Thoracic aorta (tissue), 2 donors: ENCODE measurements at places on chromosomes 5 and 9.

- no peak for DNase-seq
- no peaks in the 10 kb centered on the region for H3K27me3 ChIP-seq
- H3K27ac ChIP-seq = no peak overlapping the region
- H3K4me1 ChIP-seq = no peaks in the 10 kb centered on the region
- H3K36me3 ChIP-seq = peaks cover 12% of the 10 kb centered on the region
These were observed 46.5 kb downstream of the CEMIP2 start for GRCh38 chr9:71721855-71722254.

DNA sequence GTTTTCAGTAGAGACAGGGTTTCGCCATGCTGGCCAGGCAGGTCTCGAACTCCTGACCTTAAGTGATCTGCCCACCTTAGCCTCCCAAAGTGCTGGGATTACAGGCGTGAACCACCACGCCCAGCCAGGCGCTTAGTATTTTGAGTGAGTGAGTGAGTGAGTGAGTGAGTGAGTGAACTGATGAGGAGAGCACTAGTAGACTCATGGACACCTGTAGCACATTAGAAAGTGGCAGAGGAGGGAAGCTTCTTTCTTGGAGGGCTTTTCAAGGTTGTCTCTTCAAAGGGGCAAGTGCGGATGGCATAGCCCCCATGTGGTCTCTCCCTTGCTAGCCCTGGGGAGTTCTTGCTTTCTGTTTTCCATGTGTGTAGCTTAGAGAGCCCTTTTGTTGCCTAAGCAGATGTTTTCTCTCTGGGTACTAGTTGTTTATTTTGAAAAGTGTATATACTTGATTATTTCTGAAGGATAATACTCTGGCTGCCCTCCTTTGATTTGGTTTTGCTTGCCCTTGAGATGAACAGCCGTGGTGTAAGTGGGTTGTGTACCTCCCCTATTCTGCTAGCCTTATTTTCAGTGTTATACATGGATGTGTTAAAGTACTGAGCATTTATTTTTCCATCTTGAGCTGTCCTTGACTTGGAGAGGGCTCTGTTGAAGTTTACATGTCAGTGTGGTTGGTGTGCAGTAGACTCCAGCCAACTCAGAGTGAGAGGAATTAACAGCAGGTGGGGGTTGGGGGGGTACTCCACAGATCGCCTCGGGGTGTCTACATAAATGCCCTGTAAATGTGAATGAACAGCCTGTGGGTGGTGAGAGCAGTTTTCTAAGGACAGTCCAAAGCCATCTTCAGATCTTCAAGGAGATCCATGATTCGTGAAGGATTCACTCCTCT, 35.5 kb downstream of the PRRC2B start:
- no peak for DNase-seq
- H3K27me3 ChIP-seq = no peaks in the 10 kb centered on the region
- no peak overlapping the region for H3K4me3 ChIP-seq
- H3K36me3 ChIP-seq = peaks cover 14% of the 10 kb centered on the region

GRCh38 chr5:165631235-165631634, 2125.8 kb downstream of the MAT2B start:
- no peaks in the 10 kb centered on the region for H3K4me1 ChIP-seq
- no peak overlapping the region for H3K27ac ChIP-seq
- H3K4me3 ChIP-seq = no peak overlapping the region
- no peaks in the 10 kb centered on the region for H3K27me3 ChIP-seq
- no peak for DNase-seq

DNA sequence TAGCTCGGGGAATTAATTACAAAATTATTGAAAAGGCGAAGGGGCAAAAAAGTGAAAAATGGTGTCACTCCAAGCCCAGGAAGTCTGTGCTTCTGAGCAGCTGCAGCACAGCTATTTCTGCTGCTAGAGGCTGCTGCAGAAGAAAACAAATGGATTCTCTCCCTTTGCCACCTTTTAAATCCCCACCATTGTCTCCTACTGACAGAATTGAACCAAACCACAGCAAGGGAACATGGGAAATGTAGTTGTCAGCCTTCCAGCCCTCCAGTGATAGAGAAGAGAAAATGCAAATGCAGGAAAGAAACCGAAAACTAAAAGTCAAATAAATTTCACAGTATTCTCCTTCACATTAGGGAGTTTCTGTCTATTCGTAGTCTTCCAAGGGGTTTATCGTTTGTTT, 33.4 kb upstream of the CDC42SE2 start:
- H3K36me3 ChIP-seq = no peaks in the 10 kb centered on the region
- no peak for DNase-seq

DNA sequence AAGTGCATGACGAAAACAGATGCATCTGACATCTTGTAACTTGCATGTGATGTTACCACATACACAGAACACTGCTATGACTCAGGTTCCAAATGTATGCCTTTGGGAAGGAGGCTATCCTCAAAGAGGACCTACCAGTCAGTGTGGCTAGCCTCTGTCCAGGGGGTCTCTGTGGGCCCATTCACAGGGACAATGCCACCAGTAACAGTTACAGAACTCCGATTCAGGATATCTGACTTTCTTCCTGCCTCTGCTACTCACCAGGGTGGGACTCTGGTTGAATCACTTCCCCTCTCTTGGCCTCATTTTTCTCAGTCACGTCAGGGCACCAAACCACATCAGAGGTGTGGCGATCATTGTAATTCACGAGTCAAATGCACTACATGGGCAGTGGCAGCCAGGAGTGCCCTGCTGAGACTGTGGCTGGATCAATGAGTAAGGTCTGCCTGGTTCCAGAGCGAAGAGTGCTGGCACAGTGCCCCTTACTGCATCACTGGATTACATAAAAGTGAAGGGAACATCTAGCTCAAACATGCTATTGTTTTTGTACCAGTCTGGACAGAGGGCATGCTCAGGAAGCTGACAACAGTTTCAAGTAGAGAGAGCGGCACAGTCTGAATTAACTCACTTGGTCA, 13.2 kb downstream of the ATOX1 start:
- no peaks in the 10 kb centered on the region for H3K36me3 ChIP-seq
- no peak overlapping the region for H3K4me3 ChIP-seq
- DNase-seq = peak; percentile 82
- H3K27me3 ChIP-seq = no peaks in the 10 kb centered on the region

DNA sequence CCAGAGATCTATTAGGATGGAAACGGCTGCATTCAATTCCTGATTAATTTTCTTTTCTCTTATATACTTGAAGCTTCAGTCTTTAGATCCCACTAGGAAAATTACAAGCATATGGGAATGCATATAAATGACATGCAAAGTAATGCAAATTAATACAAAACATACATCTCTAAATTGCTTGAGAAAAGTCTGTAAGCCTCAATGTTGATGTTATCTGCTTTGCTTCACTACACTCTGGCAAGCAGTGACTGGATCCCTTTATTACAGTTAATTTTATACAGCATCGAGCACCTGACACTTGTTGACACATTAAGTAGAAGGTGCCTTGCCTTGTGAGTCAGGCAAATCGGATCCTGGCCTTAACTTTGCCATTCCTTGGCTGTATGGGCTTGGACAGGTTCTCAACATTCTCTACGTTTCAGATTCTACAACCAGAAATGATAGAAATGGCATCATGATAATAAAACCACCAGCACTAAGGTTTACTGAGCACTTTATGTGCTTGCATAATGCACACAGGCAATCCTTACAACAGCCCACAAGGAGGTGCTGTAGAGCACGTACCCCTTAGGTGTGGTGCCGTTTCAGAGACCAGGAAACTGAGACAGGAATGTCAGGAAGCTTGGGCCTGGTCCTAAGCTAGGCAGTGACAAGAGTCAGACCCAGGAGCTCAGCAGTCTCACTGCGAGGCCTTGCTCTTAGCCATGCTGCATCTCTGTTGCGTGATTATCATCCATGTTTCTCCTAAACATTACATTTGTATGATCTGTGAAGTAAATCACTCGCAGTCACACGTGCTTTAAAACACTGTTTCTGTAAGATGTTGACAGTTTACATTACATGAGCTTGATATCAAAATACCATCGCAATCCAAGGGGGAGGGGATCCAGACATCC, 2.7 kb downstream of the GCNT4 start:
- DNase-seq = no peak
- no peaks in the 10 kb centered on the region for H3K36me3 ChIP-seq
- peaks cover 42% of the 10 kb centered on the region for H3K4me1 ChIP-seq
- peak overlapping the region; percentile 69 for H3K27ac ChIP-seq

DNA sequence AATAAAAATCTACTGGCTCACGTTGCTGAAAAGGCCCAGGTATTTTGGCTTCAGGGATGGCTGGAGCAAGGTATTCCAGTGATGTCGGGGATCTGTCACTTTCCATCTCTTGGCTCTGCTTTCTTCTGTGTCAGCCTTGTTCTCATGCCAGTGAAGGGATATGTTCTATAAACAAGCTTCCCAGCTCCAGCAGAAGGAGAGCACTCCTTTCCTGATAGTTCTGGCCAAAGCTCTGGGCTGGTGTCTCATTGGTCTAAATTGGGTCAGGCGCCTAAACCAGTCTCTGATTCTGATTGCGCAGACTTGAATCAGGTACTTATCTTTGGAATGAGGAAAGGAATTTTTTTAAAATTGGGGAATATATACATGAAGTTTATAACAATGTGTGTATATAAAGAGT, 5.1 kb downstream of the SNX30 start:
- H3K4me3 ChIP-seq = no peak overlapping the region
- no peaks in the 10 kb centered on the region for H3K36me3 ChIP-seq
- no peak for DNase-seq

- H3K36me3 ChIP-seq = no peaks in the 10 kb centered on the region
- no peaks in the 10 kb centered on the region for H3K4me1 ChIP-seq
- no peak for DNase-seq
- H3K27me3 ChIP-seq = no peaks in the 10 kb centered on the region
- H3K4me3 ChIP-seq = no peak overlapping the region
These were observed 49.5 kb upstream of the MAP1B start for GRCh38 chr5:72057816-72058215.

- no peak overlapping the region for H3K4me3 ChIP-seq
- DNase-seq = no peak
- H3K36me3 ChIP-seq = no peaks in the 10 kb centered on the region
- no peak overlapping the region for H3K27ac ChIP-seq
- peaks cover 21% of the 10 kb centered on the region for H3K4me1 ChIP-seq
These were observed 130.8 kb upstream of the STC2 start for GRCh38 chr5:173458828-173459609.

GRCh38 chr5:10499776-10500175, 58.1 kb downstream of the ROPN1L start:
- no peaks in the 10 kb centered on the region for H3K27me3 ChIP-seq
- no peaks in the 10 kb centered on the region for H3K36me3 ChIP-seq
- H3K4me1 ChIP-seq = no peaks in the 10 kb centered on the region
- no peak overlapping the region for H3K4me3 ChIP-seq

- no peak for DNase-seq
- peaks cover 4% of the 10 kb centered on the region for H3K4me1 ChIP-seq
- no peaks in the 10 kb centered on the region for H3K27me3 ChIP-seq
- no peak overlapping the region for H3K27ac ChIP-seq
- no peaks in the 10 kb centered on the region for H3K36me3 ChIP-seq
These were observed 14.5 kb upstream of the RLN1 start for GRCh38 chr9:5354184-5354583.

- no peaks in the 10 kb centered on the region for H3K27me3 ChIP-seq
- H3K4me3 ChIP-seq = no peak overlapping the region
- peaks cover 6% of the 10 kb centered on the region for H3K4me1 ChIP-seq
- H3K27ac ChIP-seq = no peak overlapping the region
These were observed 62.2 kb upstream of the ZNF462 start for GRCh38 chr9:106800701-106801270.

DNA sequence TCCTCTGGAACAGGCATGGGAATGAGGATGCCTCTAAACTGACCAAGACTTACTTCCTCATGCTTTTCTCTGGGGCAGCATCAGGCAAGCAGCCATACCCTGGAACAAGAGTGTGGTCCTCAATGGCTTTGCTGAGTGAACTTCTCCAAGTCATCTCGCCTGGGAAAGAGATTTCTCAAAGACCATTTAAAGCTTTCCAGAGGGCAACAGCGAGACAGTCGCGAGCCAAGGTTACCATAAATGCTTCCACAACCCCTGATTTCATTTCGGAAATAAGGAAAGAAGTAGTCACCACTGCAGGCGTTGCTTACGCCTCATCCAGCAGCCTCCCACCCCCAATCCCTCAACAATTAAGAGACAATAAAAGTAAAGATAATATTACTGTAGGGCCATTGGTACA, 1.1 kb upstream of the SNCAIP start:
- no peaks in the 10 kb centered on the region for H3K27me3 ChIP-seq
- peaks cover 19% of the 10 kb centered on the region for H3K4me1 ChIP-seq
- peak overlapping the region; percentile 82 for H3K27ac ChIP-seq
- peak overlapping the region; percentile 88 for H3K4me3 ChIP-seq

- H3K4me1 ChIP-seq = peaks cover 26% of the 10 kb centered on the region
- H3K36me3 ChIP-seq = peaks cover 8% of the 10 kb centered on the region
- H3K27me3 ChIP-seq = no peaks in the 10 kb centered on the region
These were observed 19.5 kb downstream of the TTC33 start for GRCh38 chr5:40736103-40736875.

- no peaks in the 10 kb centered on the region for H3K27me3 ChIP-seq
- peak overlapping the region; percentile 73 for H3K4me3 ChIP-seq
- H3K27ac ChIP-seq = peak overlapping the region; percentile 70
These were observed 32.2 kb downstream of the ANXA2R start for GRCh38 chr5:43007911-43008362.

- H3K36me3 ChIP-seq = no peaks in the 10 kb centered on the region
- no peak overlapping the region for H3K27ac ChIP-seq
- H3K4me1 ChIP-seq = peaks cover 78% of the 10 kb centered on the region
- no peak for DNase-seq
These were observed 3.6 kb downstream of the ERGIC1 start for GRCh38 chr5:172837640-172838039.

GRCh38 chr5:156764176-156764971, 85.7 kb upstream of the PPP1R2B start:
- H3K36me3 ChIP-seq = no peaks in the 10 kb centered on the region
- no peak overlapping the region for H3K4me3 ChIP-seq
- no peaks in the 10 kb centered on the region for H3K27me3 ChIP-seq
- no peak for DNase-seq

GRCh38 chr5:84286662-84287061, 98.0 kb downstream of the EDIL3 start:
- no peaks in the 10 kb centered on the region for H3K27me3 ChIP-seq
- H3K36me3 ChIP-seq = no peaks in the 10 kb centered on the region
- no peak overlapping the region for H3K4me3 ChIP-seq
- peaks cover 8% of the 10 kb centered on the region for H3K4me1 ChIP-seq
- no peak overlapping the region for H3K27ac ChIP-seq

- no peaks in the 10 kb centered on the region for H3K27me3 ChIP-seq
- no peak for DNase-seq
- H3K4me1 ChIP-seq = no peaks in the 10 kb centered on the region
- no peaks in the 10 kb centered on the region for H3K36me3 ChIP-seq
- H3K4me3 ChIP-seq = no peak overlapping the region
These were observed 61.8 kb downstream of the ELAVL2 start for GRCh38 chr9:23764219-23764618.
